Fibroblast of skin of right biceps (primary cell): ENCODE measurements at places on chromosomes 4 and X.
A peak's percentile ranks its signal among the peaks of the same experiment; 100 is the strongest.

DNA sequence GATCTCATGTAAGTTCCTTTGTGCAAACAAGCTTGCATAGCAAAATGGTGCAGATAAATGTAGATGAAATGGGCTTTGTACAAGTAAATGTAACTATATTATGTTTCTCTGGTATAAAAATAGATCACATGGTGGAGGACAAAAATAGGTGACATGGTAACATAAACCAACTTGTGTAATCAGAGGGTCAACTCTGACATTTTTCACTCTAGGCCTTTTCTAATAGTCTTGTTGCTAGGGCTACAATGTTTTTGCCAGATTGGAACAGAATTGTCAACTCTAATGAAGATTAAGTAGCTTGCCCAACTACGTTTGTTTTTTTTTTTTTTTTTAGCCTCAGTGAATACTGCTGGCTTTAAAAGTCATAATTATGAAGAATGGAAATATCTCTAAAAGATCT is 11.5 kb downstream of the MAD2L1 start:
- no peak for DNase-seq

GRCh38 chr4:168218645-168219044 is 99.9 kb downstream of the DDX60 start:
- peak; percentile 83 for DNase-seq

- no peak for DNase-seq
Observed at GRCh38 chr4:184415071-184415470, 59.3 kb downstream of the IRF2 start.

DNA sequence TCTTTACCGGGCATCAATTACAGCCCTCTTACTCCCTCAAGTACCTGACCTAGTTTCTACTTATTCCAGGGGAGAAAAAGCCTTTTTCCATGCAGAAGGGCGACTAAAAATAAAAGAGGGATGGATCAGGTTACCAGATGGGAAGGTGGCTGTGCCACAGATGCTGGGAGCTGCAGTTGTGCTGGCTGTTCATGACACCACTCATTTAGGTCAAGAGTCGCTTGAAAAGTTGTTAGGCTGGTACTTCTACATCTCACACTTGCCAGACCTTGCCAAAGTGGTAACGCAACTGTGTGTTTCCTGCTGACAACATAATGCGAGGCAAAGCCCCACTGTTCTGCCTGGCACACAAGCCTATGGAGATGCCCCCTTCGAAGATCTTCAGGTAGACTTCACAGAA is 148.4 kb upstream of the FGF16 start:
- no peak for DNase-seq

DNA sequence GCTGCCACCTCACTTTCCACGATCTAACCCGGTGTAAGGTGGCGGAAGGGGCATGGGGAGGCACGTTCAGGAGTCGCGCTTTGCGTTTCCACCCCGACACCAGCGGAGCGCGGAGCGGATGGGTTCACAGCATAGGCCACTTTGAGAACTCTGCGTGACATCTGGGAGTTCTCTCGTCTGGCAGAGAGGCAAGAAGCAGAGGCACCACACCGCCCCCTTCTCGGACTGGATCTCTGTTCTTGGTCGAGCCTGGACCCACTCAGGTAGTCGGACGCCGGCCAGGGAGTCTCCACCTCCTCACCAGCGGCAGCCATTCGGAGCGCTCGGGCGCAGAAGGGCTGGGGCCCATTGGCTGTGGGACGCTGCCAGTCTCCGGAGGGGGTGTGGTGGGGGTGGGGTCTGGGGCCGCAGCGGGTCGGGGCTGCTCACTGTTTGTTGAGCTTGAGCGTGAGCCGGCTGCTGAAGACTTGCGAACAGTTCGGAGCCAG is at the start of gene DACH2:
Gene DACH2 (plus strand): TSS at position 428 of the 488 bp plus-strand sequence.
- peak; percentile 61 for DNase-seq

DNA sequence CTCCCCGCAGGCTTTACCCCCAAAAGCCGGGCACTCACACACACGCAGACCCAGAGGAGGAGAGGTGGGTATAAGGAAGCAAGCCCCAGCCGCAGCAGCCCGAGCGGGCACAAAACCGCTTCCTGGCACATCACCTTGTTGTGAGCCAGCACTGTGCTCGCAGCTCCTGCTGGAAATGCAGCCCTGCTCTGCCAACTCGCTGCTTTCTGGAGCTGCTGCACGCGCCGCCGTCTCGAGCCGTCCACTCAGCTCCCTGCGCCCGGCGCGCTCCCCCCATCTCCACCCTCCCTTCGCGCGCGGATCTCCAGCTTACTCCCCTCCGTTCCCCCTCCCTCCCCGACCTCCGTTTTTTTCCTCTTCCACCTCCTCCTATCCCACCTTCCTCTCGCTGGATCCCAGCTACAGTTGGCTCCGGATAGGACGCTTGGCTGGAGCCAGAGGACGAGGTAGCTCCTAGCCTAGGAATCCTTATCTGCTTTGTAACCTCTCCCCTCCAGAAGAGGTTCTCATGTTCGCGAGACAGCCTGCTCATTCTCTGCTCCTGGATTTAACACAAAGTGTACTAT is at the start of gene SPOCK3:
Gene SPOCK3 (minus strand): TSS at position 179 of the 566 bp plus-strand sequence.
- peak; percentile 30 for DNase-seq

DNA sequence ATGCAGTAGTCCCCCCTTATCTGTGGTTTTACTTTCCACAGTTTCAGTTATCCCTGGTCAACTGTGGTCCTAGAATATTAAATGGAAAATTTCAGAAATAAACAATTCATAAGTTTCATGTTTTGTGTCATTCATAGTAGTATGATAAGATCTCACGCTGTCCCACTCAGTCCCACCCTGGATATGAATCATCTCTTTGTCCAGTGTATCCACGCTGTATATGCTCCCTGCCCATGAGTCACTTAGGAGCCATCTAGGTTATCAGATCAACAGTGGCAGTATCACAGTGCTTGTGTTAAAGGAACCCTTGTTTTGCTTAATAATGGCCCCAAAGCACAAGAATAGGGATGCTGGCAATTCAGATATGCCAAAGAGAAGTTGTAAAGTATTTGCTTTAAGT is 16.2 kb upstream of the SYTL4 start:
- peak; percentile 12 for DNase-seq

GRCh38 chrX:149398027-149398426 is 107.1 kb downstream of the IDS start:
- DNase-seq = no peak

GRCh38 chr4:145481164-145481941 is at the start of gene SMAD1:
Gene SMAD1, plus strand, starts transcription at chr4:145481853. Its CDS starts 32,761 bp downstream, at chr4:145514614.
- DNase-seq = peak; percentile 91

DNA sequence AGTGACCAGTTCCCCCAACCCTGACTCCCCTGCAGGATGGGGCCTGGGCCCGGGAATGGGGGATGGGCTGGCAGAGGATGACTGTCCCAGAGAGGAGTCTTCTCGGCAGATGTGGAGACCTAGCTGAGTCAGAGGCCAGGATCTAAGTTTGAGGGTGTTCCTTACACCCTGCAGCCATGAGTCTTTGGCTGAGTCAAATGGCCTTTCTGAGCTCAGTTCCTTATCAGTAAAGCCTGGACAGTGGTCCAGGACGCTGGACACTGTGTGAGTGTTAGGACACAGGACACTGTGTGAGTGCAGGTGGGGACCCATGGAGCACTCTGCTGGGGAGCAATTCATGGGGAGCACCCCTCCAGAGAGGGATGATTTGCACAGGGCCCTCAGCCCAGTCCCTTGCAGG is 5.0 kb downstream of the IL9R start:
- DNase-seq = no peak

DNA sequence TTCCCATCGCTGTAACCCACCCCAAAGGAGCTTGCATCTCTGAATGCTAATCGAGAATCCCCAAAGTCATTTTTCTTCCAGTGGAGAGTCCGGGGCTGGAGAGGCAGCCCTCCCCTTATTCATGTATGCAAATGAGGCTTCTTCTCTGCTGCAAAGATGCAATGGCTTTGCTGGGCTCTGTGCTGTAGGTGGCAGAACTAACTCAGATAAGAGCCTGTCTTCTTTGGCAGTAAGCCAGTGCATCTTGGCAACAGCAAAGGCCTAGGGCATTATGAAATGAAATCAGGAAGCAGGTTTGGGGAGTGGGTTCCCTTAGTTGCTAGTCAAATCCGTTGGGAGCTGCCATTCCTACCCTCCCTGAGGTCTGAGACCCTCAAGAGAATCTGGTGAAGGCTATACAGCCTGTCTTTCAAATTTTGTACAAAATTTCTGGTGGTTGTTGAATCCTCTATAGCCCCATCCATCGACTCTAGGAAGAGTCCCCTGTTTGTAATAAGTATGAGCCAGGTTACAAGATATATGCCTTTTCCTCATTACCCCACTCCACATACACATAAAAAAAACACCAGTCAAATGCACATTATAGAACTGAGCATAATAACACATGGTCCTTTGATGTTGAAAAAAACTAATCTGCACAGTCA is 290.6 kb upstream of the TAPT1 start:
- DNase-seq = peak; percentile 75

- no peak for DNase-seq
Observed at GRCh38 chr4:24537025-24537424, 47.3 kb downstream of the DHX15 start.

DNA sequence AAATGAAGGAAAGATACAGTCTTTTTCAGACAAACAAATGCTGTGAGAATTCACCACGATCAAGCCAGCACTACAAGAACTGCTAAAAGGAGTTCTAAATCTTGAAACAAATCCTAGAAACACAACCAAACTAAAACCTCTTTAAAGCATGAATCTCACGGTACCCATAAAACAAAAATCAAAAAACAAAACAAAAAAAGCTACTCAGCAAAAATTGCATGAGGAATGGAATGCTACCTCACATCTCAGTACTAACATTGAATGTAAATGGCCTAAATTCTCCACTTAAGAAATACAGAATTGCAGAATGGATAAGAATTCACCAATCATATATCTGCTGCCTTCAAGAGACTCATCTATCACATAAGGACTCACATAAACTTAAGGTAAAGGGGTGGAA is 300.1 kb downstream of the NAF1 start:
- no peak for DNase-seq

DNA sequence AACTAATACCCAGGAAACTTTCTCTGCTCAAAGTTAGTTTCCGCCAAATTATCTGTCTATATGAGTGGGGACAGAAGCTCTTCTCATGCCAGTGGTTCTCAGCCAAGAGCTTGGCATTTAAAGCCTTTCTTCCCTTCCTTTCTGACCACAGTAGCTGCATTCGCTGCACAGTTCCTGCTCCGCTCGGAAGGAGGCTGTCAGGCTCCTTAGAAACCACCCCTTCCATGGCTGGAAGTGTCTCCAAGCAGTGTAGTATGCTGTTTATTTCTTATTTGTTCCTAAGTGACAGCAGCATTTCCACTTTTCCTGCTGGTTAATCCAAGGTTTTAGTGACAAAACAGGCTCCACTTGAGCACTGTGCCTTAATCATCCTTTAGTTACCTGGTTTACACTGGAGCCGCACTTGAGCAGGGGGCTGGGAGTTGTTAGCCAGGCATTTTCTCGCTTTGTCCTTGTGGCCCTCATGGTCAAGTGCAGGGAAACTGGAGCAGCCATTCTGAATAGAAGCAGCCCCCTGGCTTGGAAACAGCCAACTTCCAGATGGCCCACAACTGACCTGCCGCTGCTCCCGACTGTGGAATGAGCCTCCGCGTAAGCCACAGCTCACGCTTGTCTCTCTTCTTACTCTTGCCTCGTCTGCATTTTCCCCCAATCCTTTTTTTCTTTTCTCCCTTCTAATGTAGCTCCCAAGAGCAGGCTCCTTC is 739.4 kb upstream of the TENM3 start:
- no peak for DNase-seq

- DNase-seq = no peak
Observed at GRCh38 chr4:142406917-142407501, 439.1 kb downstream of the INPP4B start.

- no peak for DNase-seq
Observed at GRCh38 chr4:58359590-58359989, 1249.4 kb upstream of the IGFBP7 start.

DNA sequence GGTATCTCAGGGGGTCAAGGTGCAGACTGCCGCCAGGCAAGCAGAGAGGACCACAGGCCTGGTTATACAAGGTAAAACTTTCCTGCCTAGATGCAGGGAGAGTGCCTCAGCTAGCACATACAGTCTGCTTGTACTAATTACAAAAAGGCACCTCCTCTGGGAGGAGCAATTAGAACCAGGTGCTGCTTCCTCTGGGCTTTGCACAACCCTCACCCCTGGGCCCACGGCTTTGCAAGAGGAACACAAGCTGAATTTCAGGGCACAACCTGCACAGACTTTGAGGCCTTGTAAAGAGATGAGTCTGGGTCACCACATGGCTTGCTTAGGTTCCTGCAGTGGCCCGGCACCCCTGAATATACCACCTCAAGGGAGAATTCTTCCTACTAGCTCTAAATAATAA is 9.2 kb upstream of the CITED1 start:
- DNase-seq = no peak

DNA sequence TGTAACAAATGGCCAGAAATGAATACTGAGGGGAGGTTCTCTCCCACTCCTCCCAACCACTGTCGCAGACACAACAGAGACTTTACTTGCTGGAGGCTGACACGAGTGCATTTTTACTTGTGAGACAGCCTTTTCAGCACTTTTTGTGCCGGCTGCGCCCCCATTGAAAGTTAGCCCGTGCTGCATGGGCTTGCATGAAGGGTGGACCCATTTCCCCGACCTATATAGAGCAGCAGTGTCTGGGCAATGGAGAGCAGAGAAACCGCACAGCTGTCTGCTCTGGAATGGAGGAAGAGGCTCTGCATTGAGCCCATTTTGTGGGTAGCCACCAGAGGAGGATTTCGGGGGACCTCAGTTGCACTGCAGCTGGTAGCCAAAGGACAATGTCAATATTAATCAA is 208.8 kb downstream of the UGT8 start:
- no peak for DNase-seq

DNA sequence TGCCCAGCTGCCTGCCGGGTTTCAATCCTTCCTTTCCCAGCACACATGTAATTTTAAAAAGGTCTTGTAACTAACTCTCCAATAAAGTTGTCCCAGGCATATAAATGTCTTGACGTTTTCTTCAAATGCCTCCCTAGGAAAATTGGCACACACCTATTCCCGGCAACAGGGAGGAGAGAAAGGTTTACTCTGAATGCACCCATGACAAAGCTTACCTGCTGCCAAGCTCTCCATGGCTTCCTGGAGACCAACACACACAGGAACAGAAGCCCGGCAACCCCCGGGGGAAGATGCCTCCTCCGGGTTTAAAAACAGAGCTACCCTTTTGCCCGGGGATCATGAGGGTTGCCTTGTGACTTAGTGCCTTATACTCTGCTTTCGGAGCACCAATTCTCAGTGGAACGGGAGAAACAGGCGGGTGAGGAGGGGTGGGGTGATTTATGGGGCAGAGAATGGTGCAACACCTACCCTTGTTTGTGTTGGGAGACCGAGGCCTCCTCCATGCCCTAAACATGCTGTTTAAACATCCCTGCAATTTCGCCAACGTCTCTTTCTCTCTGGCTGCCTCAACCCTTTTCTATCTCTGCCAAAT is 4.8 kb upstream of the GYG2 start:
- no peak for DNase-seq

DNA sequence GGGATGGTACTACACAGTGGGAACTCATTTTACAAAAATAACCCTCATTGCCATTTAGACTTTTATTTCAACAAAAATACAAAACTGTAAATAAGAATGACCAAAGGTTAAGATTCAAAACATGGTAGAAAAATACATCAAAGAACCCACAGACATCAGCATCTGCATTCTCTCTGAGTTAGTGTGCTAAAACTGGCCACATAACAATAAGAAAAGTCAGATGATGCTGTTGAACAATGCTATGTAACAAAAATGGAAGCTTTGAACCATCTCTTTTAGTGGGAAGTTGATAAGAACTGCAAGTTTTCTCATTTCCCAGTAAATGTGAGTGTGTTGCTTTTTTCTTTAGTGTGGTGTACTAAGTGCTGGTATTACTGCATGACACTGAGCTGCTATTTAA is 888.4 kb upstream of the EPHA5 start:
- peak; percentile 22 for DNase-seq
